Heart left ventricle (tissue), 16 donors: ENCODE measurements at places on chromosomes 2 and 18.
A peak's percentile ranks its signal among the peaks of the same experiment; 100 is the strongest.

DNA sequence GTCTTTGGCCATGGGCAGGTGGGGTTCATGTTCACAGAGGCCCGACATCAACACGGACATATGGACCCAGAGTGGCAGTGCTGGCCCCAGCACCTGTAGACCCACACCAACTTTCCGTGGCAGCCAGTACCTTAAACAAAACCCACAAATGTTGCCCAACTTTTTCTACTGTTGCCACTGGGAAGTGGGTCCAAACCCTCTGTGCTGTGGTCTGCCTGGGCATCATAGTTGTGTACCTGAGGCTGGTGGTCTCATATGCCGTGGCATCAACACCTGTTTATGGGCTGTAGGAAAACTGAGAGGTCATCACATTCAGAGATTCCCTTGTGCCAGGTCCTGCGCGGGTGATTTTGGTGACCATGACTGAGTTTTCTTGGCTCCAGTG lies 79.9 kb downstream of the SH3RF3 start:
- no peak overlapping the region for H3K27ac ChIP-seq
- H3K27me3 ChIP-seq = no peaks in the 10 kb centered on the region
- H3K36me3 ChIP-seq = no peaks in the 10 kb centered on the region
- no peak overlapping the region for H3K4me3 ChIP-seq
- DNase-seq = no peak
- H3K4me1 ChIP-seq = peaks cover 56% of the 10 kb centered on the region

- no peak overlapping the region for H3K27ac ChIP-seq
- H3K27me3 ChIP-seq = no peaks in the 10 kb centered on the region
- no peak overlapping the region for H3K4me3 ChIP-seq
- no peak for DNase-seq
These were observed 18.5 kb downstream of the ITGA6 start for GRCh38 chr2:172445851-172446250.

- H3K27ac ChIP-seq = no peak overlapping the region
- H3K4me3 ChIP-seq = no peak overlapping the region
- DNase-seq = no peak
- H3K4me1 ChIP-seq = no peaks in the 10 kb centered on the region
- no peaks in the 10 kb centered on the region for H3K36me3 ChIP-seq
These were observed 37.4 kb upstream of the NOL4 start for GRCh38 chr18:34261865-34262780.

DNA sequence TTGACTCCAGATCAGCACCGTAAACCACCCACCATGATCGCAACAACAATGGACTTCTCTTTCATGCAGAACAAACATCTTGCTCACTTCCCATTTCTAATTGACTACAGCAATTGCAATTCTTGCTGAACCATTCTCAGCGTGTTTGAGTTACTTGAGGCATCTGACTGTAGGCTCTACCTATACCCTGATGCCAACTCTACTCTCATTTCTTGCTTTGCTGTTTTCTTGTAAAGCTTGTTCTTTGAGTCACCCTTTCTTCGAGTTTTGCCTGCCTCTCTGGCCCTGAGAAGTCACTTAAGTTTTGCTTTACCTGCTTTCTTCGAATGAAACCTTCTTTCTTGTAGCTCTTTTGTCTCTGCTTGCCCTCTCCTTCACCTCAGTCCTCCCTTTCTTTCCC lies 160.5 kb upstream of the RND3 start:
- H3K4me1 ChIP-seq = no peaks in the 10 kb centered on the region
- no peaks in the 10 kb centered on the region for H3K36me3 ChIP-seq
- DNase-seq = no peak
- H3K4me3 ChIP-seq = no peak overlapping the region

DNA sequence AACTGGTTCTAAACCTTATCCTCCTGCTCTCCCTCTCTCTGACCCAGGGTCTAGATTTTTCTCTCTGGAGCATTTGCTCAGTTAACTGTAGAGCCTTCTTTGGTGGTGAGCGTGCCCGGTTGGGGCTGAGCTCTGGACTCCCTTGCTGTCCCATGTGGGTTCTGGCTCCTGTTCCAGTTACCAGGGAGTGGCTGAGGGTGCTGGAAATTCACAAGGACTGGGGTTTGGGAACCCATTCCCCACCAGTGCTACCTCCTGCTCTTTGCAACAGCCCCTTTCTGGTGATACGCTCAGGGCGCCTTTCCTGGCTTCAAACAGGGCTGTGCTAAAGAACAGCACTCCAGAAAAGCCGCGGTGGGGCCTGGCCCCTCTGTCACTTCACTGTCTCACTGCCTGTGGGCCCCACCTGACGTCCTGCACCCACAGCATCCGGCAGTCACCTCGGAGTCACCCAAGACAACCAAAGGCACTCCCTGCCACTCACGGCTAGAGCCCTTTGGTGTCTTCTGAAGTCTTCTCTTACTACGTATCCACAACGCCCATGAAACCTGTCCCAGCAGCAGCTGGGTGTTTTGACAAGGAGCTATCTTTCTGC lies 41.3 kb downstream of the CAPN13 start:
- H3K4me3 ChIP-seq = no peak overlapping the region
- H3K4me1 ChIP-seq = no peaks in the 10 kb centered on the region
- H3K27me3 ChIP-seq = no peaks in the 10 kb centered on the region
- no peaks in the 10 kb centered on the region for H3K36me3 ChIP-seq
- no peak overlapping the region for H3K27ac ChIP-seq

DNA sequence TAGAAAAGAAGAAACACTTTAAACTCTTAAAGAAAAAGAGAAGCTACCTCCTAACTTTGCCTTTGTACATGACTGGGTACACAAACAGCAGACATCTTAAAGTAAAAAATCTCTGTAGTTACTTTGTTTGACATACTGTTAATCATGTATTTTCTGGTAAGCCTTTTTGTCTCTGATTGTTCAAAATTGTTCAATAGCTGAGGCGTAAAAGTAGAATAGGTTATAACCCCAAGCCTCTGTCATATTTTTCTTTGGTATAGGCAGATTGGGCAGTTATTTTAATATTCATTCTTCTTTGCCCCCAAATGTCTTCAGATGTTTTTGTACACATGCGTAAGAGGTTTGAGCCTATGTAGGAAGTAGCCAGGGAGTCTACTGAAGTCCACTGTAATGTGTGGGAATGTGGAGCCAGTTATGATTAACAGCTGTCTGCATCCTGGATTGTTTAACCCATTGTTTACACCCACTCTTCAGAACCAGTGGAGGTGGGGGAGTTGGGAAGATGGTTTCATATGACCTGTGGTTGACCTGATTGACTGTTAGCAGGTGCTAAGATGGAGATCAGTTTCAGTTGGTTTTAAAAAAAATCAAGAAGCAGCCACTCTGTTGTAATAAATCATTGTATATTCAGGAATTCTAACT lies 150.5 kb downstream of the TANC1 start:
- peak overlapping the region; percentile 79 for H3K27ac ChIP-seq
- H3K4me3 ChIP-seq = no peak overlapping the region
- no peaks in the 10 kb centered on the region for H3K27me3 ChIP-seq
- peaks cover 12% of the 10 kb centered on the region for H3K4me1 ChIP-seq
- no peaks in the 10 kb centered on the region for H3K36me3 ChIP-seq

DNA sequence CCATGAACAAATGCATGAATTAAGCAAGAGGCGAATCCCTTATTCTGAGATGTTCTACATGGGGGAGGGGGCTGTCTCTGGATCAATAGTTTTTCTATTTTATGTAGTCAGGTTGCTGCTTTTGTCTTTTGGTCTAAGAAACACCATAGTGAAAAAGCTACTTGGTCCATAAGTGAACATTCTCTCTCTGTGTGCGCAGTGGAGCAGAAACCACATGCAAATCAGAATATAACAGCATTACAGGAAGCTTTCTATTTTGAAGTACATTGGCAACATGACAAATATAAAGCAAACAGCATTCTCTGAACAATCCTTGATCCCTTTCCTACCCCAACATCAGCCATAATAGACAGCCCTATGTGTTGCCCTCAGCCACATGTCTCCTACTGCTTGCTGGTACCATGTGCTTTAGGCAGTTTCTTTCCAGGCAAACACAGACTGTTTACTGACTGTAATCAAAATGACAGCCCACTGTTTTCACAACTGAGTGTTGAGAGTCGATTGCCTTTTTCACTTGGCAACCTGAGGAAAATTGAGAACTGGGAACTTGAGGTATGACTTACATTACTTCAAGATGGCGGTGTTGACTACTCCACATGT lies 10.6 kb downstream of the SCN3A start:
- H3K36me3 ChIP-seq = no peaks in the 10 kb centered on the region
- no peaks in the 10 kb centered on the region for H3K4me1 ChIP-seq
- DNase-seq = no peak
- H3K4me3 ChIP-seq = no peak overlapping the region

DNA sequence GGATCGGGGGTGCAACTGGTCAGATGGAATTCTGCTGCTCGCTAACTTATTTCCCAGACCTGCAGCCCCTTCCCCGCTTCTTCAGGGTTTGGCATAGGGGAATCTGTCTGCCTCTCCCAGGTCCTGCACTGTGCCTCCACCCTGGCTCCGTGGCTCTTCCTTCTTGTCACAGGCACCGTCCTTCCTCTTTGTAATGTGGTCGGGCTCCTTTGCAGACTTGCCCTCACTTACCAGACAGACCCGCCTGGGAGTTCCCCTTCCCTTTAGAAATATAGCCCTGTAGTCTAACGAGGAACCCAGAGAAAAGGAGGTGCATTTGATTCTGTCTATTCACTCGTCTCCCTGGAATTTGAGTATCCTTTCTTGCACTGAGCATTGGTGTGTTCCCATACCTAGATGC lies 63.9 kb upstream of the PAX8 start:
- H3K36me3 ChIP-seq = no peaks in the 10 kb centered on the region
- no peak for DNase-seq
- H3K4me3 ChIP-seq = no peak overlapping the region
- H3K27me3 ChIP-seq = no peaks in the 10 kb centered on the region
- no peak overlapping the region for H3K27ac ChIP-seq

DNA sequence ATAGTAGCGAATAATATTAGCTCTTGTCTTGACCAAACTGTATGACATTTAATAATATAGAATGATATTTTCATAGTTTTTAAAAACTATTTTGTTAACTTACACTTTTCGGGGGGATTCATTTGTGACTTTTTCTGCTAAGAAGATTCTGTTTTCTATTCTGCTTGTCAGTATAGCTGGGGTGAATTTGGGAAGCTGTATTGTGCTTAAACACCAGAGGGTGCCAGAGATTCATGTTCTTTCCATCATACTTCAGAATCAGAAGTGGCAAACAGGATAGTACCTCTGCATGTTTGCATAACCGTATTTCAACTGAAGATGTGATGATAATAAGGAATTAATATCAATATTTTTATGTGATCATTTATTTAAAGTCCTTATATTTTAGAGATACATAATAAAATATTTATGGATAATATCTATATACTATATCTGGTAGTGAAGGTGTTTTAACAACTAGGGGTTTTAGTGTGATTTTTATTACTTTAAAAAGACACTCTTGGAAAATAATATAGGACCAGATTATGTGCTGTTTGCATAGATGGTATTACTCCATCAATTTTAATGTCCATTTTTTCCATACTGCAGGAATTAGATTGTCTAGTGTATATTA lies 81.0 kb downstream of the TAF4B start:
- H3K4me1 ChIP-seq = no peaks in the 10 kb centered on the region
- no peaks in the 10 kb centered on the region for H3K36me3 ChIP-seq
- H3K27me3 ChIP-seq = no peaks in the 10 kb centered on the region
- no peak overlapping the region for H3K4me3 ChIP-seq

GRCh38 chr2:21096458-21096857 lies 27.3 kb upstream of the TDRD15 start:
- no peaks in the 10 kb centered on the region for H3K27me3 ChIP-seq
- H3K4me3 ChIP-seq = no peak overlapping the region
- no peak overlapping the region for H3K27ac ChIP-seq
- DNase-seq = no peak

DNA sequence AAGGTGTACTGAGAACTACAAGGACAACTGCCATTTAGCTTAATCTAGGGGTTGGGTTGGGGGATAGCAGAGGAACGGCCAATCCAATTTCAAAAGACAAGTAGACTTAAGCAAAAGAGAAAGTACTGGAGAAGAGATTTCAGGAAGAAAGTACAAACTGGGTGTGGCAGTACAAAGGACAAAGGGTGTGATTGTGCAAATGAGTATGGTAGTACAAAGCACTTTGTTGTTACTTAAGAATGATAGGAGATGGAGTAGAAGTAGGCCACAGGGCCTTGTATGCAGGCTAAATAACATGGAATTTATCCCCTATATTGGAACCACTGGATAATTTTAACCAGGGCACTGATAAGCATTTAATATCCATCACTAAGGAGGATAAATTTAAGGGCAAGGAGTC lies 4.7 kb upstream of the ORC2 start:
- no peak overlapping the region for H3K4me3 ChIP-seq
- no peaks in the 10 kb centered on the region for H3K36me3 ChIP-seq
- no peak for DNase-seq
- no peaks in the 10 kb centered on the region for H3K27me3 ChIP-seq
- H3K27ac ChIP-seq = no peak overlapping the region
- no peaks in the 10 kb centered on the region for H3K4me1 ChIP-seq

GRCh38 chr2:226211439-226211838 lies 588.2 kb downstream of the IRS1 start:
- no peaks in the 10 kb centered on the region for H3K27me3 ChIP-seq
- no peak for DNase-seq
- no peaks in the 10 kb centered on the region for H3K36me3 ChIP-seq

DNA sequence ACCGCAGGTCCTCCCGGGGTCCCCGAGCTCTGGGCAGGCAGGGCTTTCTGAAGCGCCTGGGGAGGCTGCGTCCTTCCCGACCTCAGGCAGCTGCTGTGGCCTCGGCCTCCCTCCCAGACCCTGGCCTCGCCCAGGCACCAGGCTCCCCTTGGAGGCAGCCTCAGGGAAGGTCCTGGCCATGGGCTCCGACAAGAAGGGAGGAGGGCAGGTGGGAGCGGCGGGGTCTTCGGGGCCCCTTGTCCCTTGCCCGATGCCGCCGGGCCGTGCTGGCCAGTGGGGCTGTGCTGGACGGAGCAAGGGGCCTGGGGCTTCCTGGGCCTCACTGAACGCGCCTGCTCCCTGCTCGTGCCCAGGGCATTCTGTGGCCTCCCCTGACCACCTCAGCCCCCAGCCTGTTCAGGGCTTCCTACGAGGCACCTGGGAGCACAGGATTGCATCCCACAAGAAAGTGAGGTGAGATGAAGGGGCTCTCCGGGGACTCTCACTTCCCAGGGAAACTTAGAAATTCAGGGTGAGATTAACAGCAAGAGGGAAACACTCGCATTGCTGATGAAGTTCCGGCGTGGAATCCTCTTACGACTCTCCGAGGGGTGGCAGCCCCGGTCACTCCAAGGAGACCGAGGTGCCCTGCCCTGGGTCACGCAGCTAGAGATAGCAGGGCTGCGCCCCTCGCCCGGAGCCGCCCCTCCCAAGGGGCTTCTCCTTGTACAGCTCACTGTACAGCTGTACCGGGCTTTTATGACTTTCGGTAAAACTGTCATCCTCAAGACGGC lies 778 bp downstream of the MFSD2B start:
- H3K4me1 ChIP-seq = no peaks in the 10 kb centered on the region
- no peak for DNase-seq
- peak overlapping the region; percentile 33 for H3K4me3 ChIP-seq
- no peaks in the 10 kb centered on the region for H3K36me3 ChIP-seq

- H3K27ac ChIP-seq = no peak overlapping the region
- H3K4me3 ChIP-seq = no peak overlapping the region
- H3K27me3 ChIP-seq = no peaks in the 10 kb centered on the region
- no peaks in the 10 kb centered on the region for H3K4me1 ChIP-seq
- no peaks in the 10 kb centered on the region for H3K36me3 ChIP-seq
These were observed 760.6 kb upstream of the CHAC2 start for GRCh38 chr2:53006980-53007379.
